ENCODE measurements at places on chromosomes 4 and X.

GRCh38 chr4:101135371-101136010, 211.8 kb downstream of the PPP3CA start:
- no peak for DNase-seq

DNA sequence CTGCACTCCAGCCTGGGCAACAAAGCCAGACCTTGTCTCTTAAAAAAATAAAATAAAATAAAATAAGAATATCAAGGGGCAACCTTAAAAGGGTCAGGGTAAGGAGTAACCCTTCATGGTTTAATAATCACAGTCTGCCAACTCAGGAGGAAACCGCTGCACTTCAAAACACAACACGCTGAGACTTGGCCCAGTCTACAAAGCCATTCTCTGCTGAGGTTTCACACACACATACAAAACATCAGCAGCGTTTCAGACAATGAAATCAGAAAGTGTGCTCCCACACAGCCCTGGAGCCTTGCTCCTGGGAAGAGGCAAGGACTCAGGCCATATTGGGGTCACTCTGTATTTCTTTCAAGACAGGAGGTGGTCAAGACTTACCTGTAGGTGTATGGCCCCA, 18.3 kb downstream of the SCARB2 start:
- DNase-seq = no peak

DNA sequence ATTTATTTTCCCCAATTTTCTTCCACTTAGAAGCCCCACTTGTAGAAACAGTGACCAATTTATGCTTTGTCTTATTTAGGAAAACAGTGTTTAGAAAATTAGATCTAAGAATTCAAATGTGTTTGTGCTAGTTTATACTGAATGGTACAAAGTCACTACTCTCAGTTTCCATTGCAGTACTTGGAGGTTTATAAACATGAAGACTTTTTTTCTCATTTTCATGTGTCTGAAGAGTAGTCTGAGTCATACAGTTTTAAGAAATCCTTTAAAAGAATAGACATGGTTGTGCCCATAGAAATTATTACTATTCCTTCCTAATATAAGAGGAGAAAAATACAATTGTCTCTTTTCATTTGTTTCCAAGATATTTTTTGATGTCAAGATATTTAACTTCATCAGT, 458.7 kb downstream of the NAF1 start:
- DNase-seq = no peak

- DNase-seq = no peak
These were observed 466.6 kb downstream of the INPP4B start for GRCh38 chr4:142379277-142380051.

DNA sequence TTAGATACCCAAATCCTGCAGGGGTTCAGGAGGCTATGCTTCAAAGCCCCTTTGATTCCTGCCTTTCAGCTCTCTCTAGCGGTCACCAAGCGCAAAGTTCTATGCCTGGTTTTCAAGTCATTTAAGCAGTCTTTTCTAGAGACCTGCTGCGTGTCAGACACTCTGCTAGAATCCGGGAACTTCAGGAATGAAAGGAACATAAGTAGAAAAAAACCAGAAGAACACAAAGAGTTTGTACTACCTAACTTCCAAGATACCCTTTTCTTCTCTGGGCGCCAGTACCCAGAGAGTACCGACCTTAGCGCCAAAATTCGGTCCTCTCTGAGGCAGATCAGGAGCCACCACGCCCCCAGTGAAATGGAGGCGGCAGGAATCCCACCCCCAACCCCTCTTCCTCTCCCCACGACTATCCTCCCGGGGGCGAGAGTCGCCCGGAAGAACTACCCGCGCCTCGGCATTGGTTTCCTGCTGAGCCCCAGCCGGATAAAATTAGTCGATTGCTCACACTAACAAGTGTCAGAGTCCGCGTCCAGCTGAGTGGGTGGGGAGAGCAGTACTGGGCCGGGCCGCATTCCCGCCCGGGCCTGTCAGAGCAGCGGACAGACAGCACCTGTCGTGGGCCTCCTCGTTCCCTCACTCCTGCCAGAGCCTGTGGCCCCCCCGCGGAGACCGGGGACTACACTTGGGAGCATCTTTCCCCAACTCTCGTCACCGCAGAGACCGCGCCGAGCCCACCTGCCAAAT, 78.8 kb downstream of the RLIM start:
- DNase-seq = no peak

DNA sequence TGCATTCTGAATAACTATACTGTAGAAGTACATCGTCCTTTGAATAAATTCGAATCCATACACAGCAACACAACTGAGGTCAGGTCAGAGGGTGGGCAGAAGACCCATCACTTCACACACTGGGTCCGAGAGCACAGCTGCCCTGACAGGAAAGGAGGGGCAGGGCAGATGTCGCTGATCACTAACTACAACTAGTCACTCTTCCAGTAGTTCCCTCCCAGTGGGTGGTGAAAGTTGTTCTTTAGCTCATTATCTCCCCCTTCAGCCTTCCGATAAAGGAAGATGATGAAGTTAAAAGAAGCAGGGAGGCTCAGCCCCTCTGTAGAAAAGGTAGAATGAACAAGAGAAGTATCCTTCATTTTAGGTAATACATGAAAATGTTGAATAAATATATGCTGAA, 278.9 kb downstream of the INPP4B start:
- no peak for DNase-seq

DNA sequence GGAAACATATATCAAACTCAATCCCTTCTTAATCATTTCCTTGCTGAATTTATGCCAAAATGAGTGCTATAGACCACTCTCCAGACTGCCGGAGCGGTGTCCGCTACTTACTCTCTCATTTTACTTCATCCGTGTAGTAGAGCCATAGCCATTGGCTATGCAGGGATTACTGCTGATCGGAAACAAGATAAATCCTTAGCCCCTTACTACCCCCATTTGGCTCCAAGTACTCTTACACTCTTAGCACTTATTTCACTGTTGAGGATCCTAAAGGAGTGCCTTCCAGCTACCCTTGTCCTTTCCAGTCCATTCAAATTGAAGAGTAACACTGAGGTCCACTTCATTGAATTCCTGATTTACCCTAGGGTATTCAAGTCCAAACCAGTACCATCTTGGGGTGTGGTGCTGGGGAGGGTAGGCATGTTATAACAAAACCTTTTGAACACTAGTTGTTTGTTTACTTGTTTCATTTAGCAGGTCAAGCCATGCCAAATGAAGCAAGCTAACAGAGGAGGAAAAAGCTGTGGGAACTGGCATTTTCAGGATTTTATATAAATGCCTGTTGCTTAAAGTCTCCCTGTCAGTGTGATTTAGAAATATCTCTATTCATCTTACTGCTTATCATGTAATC, 715.1 kb downstream of the FSTL5 start:
- DNase-seq = no peak

GRCh38 chr4:138003248-138003647, 238.9 kb downstream of the SLC7A11 start:
- DNase-seq = no peak

GRCh38 chr4:20616848-20617247, 83.4 kb upstream of the PACRGL start:
- no peak for DNase-seq

- no peak for DNase-seq
These were observed 9.1 kb upstream of the ZNF732 start for GRCh38 chr4:314296-314903.

DNA sequence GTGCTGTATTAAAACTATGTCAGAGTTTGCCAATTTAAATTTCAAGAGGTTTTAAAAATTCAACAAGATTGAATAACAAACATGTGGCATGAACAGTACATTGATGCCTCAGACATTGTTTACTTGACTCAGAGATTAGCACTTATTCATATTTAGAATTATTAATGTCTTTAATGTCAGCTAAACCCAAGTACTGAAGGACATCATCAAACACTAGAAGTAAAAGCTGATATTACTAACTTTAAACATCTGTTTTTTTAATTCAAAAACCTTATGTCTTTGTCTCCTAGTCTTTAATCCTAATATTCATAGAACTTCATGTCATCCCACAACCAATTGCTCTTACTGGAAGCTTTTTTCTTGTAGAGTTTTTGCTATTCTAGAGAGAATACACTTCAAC, 406.2 kb upstream of the PCDH7 start:
- no peak for DNase-seq

DNA sequence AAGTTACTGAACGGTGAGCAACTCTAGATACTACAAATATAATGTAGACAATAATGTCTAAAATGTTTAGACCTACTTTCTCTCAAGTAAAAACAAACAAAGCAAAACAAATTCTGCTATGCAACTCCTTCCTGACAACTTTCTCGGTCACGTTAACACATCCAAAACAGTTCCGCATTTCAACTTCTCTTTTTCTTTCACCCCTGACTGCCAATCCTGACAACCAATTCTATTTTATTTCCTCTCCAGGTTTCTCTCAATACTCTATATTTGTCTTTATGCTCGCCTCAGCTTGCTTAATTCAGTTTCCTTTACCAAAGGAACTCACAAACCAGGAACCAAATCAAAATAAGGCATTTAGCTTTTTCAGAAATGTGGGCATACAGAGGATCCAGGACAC, 513.0 kb downstream of the FSTL5 start:
- DNase-seq = no peak

GRCh38 chr4:18593297-18594002, 571.9 kb upstream of the LCORL start:
- DNase-seq = peak; percentile 97

DNA sequence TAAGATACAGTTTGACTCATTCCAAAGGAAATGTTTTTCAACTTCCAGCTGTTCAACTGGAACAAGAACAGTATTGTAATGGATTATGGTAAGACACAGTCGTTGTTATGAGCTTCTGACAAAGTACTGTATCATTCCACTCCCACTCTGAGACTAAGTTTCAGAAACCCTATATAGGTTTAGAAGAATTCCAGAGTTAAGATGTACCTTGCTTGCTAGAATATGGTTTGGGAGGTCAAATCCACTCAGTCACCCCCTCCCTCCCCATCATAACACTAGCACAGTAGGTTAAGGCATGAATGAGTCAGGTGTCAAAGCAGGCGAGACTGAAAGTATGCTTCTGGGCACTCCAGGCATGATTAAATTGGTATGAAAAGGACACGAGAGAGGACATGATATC, 339.7 kb downstream of the DMD start:
- DNase-seq = no peak

GRCh38 chr4:54229631-54230483, 764 bp downstream of the PDGFRA start:
- no peak for DNase-seq

DNA sequence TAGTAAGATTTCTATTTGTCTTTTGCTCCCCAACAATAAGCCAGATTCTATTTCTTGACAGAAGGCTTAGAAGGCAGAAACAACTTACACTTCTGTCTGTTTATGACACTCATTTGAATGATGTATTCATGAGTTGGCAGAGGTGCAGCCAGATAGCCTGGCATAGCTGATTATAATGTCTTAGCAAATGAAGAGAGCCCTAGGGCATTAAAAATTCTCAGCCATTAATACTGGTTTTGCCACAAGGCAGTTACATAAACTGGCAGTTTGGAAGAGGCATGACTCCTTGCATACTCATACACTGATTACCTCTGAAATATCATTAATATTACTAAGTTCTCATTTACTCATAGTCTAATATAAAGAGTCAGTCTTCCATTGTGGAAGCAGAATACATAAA, 728.5 kb upstream of the NDST4 start:
- DNase-seq = peak; percentile 73

- no peak for DNase-seq
These were observed 12.4 kb upstream of the GLOD5 start for GRCh38 chrX:48749182-48749581.

GRCh38 chr4:13329963-13330362, 154.2 kb downstream of the RAB28 start:
- DNase-seq = no peak

GRCh38 chr4:152180369-152180768, 355.5 kb downstream of the FBXW7 start:
- no peak for DNase-seq

DNA sequence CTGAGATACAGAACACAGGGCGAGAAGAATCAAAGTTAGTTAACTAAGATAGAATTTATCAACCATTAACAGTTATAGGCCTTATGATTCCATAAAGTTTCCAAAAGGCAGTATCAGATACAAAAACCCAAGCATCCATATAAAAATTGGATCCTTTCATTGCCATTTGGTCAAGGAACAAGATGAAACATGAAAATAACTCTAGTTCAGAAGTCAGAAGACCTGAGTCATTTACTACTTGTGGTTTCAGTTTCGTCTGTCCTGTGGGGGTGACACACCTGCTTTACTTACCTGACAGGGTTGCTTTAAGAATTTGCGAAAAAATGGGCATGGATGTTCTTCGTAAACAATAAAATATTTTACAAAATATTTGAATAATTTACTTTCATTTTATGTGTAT, 130.8 kb downstream of the ANAPC10 start:
- no peak for DNase-seq

GRCh38 chr4:160826339-160826679, 1337.5 kb downstream of the FSTL5 start:
- no peak for DNase-seq

DNA sequence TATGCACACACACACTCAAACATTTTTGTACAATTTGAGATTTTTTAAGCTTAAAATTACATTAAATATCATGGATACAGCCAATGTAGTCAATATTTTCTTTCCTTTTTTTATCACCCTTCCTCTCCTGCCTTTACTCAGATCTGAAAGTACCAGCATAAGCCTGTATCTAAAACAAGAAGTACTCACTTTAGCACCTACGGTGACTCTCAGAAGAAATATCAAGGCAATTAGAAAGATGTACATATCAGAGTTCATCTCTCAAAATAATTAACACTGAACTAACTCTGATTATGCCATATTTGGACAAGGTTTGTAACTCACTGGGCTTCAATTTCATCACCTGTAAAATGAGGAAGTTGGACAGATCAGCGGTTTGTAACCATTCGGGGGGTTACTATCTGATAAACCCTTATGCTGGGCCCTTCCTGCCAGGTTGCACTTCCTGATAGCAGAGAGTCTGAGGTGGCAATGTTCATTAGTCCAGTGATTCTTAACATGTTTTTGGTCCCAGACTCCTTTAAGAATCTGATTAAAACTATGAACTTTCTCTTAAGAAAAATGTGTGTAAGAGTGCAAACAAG, 5.7 kb upstream of the GPR174 start:
- no peak for DNase-seq

GRCh38 chrX:23631136-23631535, 36.2 kb upstream of the PRDX4 start:
- no peak for DNase-seq

DNA sequence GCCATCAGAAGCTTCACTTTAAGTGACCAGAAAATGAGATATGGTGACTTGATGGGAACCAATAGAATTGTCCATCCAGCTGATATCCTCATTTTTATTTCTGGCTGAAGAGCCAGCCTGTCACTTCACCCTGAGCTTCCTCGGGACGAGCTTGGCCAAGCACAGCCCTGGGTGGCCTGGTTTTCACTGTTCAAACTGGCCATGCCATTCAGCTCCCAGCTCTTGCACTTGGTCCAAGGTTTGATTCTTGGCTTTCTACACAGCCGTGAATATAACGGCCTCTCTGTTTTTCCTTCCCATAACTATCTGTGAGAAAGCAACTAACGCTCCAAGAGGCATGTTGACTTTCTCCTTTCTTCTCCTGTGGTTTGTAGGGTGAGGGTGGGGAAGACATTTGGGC, 71.9 kb downstream of the LIMCH1 start:
- no peak for DNase-seq

Data from spinal cord (tissue), 10 donors.